Uterus (tissue), 4 donors: ENCODE measurements at places on chromosomes 13 and 19.

DNA sequence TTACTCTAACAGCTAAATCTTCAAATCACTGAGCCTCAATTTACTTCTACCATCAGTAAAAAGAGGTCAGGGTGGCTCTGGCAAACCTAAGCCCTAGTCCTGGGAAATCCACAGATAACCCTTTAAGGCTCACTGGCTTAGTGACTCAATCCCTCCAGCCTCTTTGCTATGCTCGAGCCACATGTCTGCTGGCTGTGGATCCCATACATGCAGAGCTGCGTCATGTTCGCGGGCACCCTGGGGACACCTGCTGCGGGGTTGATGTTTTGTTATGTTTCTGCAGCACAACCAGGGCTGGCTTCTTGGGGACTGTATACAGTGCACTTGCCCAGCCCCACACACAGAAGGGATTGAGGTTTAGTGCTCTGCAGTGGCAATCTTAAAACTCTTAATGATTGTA, 41.6 kb upstream of the C13orf42 start:
- no peak for DNase-seq
- H3K4me1 ChIP-seq, result no peaks in the 10 kb centered on the region
- no peaks in the 10 kb centered on the region for H3K27me3 ChIP-seq
- no peak overlapping the region for H3K4me3 ChIP-seq
- no peaks in the 10 kb centered on the region for H3K36me3 ChIP-seq

DNA sequence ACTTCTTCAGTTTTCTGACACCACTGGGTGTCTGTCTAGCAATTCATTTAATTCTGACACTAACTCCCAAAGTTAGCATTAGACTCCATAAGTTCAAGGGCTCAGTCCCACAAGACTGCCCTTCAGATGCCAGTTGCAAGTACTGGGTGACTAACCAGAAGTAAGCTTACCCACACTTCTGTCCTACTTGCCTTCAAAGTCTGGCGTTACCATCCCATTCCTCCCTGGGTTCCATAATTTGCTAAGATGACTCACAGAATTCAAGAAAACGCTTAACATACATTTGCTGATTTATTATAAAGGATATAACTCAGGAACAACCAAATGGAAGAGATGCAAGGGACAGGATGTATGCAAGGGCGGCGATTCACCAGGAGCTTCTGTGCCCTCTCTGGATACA, 45.5 kb upstream of the NPAS1 start:
- no peak for DNase-seq
- no peaks in the 10 kb centered on the region for H3K27me3 ChIP-seq
- no peaks in the 10 kb centered on the region for H3K36me3 ChIP-seq
- no peak overlapping the region for H3K27ac ChIP-seq
- peaks cover 30% of the 10 kb centered on the region for H3K4me1 ChIP-seq

GRCh38 chr13:91203430-91203829, 144.1 kb upstream of the MIR17HG start:
- no peak overlapping the region for H3K4me3 ChIP-seq
- no peak for DNase-seq
- H3K4me1 ChIP-seq, result no peaks in the 10 kb centered on the region
- H3K27ac ChIP-seq, result no peak overlapping the region

GRCh38 chr13:36339600-36340155, 6.5 kb downstream of the SPART start:
- no peak overlapping the region for H3K27ac ChIP-seq
- H3K4me1 ChIP-seq, result peaks cover 9% of the 10 kb centered on the region
- no peak overlapping the region for H3K4me3 ChIP-seq

- H3K27me3 ChIP-seq, result no peaks in the 10 kb centered on the region
- no peak overlapping the region for H3K27ac ChIP-seq
- H3K4me1 ChIP-seq, result no peaks in the 10 kb centered on the region
- no peak overlapping the region for H3K4me3 ChIP-seq
These were observed 464.4 kb downstream of the ITGBL1 start for GRCh38 chr13:101916775-101917474.

DNA sequence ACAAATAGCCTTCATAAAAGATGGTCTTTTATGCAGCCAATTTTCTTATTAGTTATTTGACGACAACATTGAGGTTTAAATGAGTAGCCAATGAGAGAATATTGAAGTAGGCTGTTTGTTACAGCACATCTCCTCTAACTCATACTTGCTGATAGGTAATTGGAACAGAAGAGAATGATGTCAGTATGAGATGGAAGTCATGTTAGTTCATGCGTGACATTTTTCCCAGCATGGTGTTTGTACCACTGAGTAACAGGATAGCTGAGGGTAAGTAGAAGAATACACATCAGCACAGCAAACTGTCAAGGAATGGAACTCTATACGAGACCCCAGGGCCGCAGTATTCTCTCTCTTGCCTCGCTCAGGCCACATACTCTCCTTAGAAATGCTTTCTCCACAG, 37.2 kb downstream of the COL4A2 start:
- no peaks in the 10 kb centered on the region for H3K27me3 ChIP-seq
- no peak for DNase-seq
- peak overlapping the region; percentile 92 for H3K27ac ChIP-seq
- no peak overlapping the region for H3K4me3 ChIP-seq
- H3K4me1 ChIP-seq, result peaks cover 13% of the 10 kb centered on the region

- no peaks in the 10 kb centered on the region for H3K36me3 ChIP-seq
- no peaks in the 10 kb centered on the region for H3K4me1 ChIP-seq
- H3K27ac ChIP-seq, result no peak overlapping the region
- H3K27me3 ChIP-seq, result no peaks in the 10 kb centered on the region
These were observed 385.1 kb downstream of the ZNF536 start for GRCh38 chr19:30757104-30757836.

DNA sequence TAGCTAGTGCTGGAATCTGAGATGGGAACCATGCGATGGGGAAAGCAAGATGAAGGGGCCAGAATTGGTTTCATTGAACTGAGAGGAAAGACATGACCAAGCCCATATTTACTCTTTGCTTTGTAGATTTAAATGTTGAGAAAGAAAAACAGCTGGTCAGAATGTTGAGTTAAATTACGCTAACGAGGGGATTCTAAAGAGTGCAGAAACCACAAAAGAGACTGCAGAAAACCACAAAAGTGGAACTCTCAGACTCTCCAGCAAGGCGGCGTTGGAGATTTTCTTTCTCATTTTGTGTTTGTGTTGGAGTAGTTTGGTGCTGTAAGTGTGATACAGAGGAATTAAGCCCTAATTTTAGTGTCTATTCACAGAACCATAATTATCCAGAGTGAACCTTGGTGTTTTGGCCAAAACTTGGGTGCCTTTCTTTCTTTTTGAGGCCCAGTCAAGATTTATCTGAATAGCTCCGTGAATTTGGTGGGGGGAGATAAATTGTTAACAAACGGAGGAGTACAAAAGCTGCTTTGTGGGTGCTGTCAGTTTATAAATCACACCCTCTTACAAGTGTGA, 26.3 kb downstream of the SAE1 start:
- DNase-seq, result no peak
- H3K4me1 ChIP-seq, result no peaks in the 10 kb centered on the region
- no peaks in the 10 kb centered on the region for H3K36me3 ChIP-seq
- H3K27ac ChIP-seq, result peak overlapping the region; percentile 73

GRCh38 chr19:53942001-53942786, 20.5 kb upstream of the CACNG8 start:
- no peak for DNase-seq
- H3K27me3 ChIP-seq, result no peaks in the 10 kb centered on the region
- H3K4me3 ChIP-seq, result no peak overlapping the region
- no peak overlapping the region for H3K27ac ChIP-seq
- H3K4me1 ChIP-seq, result no peaks in the 10 kb centered on the region

GRCh38 chr13:113881614-113882266, 17.9 kb upstream of the GAS6 start:
- no peaks in the 10 kb centered on the region for H3K36me3 ChIP-seq
- no peaks in the 10 kb centered on the region for H3K27me3 ChIP-seq
- no peak overlapping the region for H3K4me3 ChIP-seq
- DNase-seq, result no peak
- H3K4me1 ChIP-seq, result peaks cover 7% of the 10 kb centered on the region

DNA sequence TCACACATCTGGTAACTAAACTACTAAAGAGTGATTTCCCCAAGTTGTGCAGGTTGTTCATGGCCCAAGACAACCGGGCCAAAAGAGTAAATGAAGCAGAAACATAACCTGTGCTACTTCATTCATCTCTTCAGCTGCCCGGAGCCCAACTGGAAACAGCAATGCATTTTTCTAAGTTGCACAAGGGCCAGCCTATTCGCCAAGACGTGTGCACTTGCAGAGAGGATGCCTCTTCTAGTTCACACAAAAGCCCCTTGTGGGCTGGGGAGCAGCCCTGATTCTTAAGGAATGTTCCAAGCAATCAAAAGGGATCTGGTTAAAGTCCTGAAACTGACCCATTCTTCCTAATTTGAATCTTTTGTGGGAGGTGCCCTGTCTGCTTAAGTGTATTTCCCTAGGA, 275.8 kb downstream of the SHISA2 start:
- no peak overlapping the region for H3K4me3 ChIP-seq
- no peaks in the 10 kb centered on the region for H3K36me3 ChIP-seq
- H3K4me1 ChIP-seq, result no peaks in the 10 kb centered on the region
- no peak for DNase-seq

GRCh38 chr13:94329754-94330551, 149.5 kb downstream of the DCT start:
- DNase-seq, result peak; percentile 41
- H3K36me3 ChIP-seq, result no peaks in the 10 kb centered on the region

DNA sequence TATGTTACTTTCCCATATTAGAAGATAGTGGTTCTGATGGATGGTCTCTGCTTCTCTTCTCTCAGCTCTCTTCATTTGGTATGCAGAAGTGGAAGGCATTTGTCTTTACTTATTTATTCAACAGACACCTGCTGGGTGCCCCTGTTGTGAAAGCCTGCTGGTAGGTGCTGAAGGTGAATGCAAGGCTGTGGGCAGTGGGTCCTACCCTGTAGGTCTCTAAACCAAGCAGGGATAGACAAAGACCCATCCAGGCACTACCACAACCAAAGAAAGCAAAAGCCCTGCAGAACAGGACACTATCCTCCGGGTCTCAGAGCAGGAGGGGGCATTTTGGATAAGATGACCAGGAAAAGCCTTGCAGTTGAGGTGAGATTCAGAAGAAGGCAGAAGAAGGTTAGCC, 106.1 kb downstream of the STARD13 start:
- no peaks in the 10 kb centered on the region for H3K36me3 ChIP-seq
- H3K27me3 ChIP-seq, result no peaks in the 10 kb centered on the region
- DNase-seq, result no peak
- H3K4me3 ChIP-seq, result no peak overlapping the region
- peaks cover 4% of the 10 kb centered on the region for H3K4me1 ChIP-seq

DNA sequence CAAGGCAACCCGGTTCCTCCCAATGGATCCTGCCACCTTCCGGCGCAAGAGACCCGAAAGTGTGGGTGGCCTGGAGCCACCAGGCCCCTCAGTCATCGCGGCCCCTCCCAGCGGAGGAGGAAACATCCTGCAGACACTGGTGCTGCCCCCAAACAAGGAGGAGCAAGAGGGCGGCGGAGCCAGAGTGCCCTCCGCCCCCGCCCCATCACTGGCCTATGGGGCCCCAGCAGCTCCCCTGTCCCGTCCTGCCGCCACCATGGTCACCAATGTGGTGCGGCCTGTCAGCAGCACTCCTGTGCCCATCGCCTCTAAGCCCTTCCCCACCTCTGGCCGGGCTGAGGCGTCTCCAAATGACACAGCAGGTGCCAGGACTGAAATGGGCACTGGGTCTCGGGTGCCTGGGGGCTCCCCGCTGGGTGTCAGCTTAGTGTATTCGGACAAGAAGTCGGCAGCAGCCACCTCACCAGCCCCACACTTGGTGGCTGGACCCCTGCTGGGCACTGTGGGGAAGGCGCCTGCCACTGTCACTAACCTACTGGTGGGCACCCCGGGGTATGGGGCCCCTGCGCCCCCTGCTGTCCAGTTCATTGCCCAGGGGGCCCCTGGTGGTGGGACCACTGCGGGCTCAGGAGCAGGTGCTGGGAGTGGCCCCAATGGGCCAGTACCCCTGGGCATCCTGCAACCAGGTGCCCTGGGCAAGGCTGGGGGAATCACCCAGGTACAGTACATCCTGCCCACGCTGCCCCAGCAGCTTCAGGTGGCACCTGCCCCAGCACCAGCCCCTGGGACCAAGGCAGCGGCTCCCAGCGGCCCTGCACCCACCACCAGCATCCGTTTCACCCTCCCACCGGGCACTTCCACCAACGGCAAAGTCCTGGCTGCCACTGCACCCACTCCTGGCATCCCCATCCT, 11.2 kb upstream of the PRR19 start:
- H3K27ac ChIP-seq, result no peak overlapping the region
- no peak overlapping the region for H3K4me3 ChIP-seq
- no peaks in the 10 kb centered on the region for H3K4me1 ChIP-seq
- no peaks in the 10 kb centered on the region for H3K27me3 ChIP-seq

DNA sequence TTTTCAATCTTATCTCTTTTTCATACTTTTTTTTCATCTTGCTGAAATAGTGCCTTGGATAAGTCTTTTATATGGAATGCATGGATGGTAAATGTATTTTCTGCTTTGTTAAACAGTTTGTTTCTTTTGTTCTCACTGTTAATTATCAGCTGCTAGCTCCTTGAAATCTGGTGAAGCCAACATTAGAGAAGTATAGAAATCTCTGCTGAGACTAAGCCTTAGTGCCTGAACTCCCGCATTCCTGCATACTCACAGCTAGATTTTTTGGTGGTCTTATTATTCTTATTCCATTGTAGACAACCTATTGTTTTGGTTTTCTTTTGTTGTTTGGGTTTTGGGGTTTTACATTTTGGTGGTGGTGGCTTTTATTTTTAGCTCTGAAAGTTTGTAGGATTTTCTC, 48.4 kb downstream of the DNAJC15 start:
- DNase-seq, result no peak
- H3K27me3 ChIP-seq, result no peaks in the 10 kb centered on the region
- H3K4me1 ChIP-seq, result no peaks in the 10 kb centered on the region

DNA sequence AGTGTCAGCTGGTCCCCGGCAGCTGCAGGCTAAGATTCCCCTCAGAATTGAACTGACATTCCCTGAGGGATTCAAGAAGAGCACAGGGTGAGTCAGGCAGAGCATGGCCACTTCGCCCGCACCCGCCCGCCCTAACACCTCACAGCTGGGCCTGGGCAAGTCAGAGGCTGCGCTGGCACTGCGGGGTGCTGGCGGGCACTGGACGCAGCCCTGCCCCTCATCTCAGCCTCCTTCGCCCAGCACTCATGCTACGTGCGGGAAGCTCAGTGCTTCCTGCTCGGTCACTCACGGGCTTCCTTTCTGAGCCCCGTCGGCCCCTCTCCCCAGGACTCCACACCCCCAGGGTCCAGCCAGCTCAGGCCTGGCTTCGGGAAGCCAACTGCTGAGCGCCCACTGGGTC, 56.9 kb downstream of the MLLT1 start:
- H3K4me3 ChIP-seq, result no peak overlapping the region
- H3K4me1 ChIP-seq, result peaks cover 10% of the 10 kb centered on the region
- no peak for DNase-seq
- peak overlapping the region; percentile 31 for H3K27ac ChIP-seq
- no peaks in the 10 kb centered on the region for H3K36me3 ChIP-seq

- no peak overlapping the region for H3K4me3 ChIP-seq
- no peaks in the 10 kb centered on the region for H3K4me1 ChIP-seq
- no peaks in the 10 kb centered on the region for H3K36me3 ChIP-seq
- no peak overlapping the region for H3K27ac ChIP-seq
These were observed 672 bp downstream of the HPN start for GRCh38 chr19:35042056-35042730.
